ENCODE measurements at places on chromosomes 16 and 17.

- no peak for DNase-seq
Observed at GRCh38 chr17:5530265-5531084, 44.1 kb downstream of the MIS12 start.

GRCh38 chr17:59802160-59802559 lies 90.6 kb downstream of the TUBD1 start:
- no peak for DNase-seq

GRCh38 chr17:39809221-39809620 lies 54.9 kb downstream of the IKZF3 start:
- no peak for DNase-seq

GRCh38 chr17:77420095-77420803 lies 279.5 kb downstream of the SEC14L1 start:
- no peak for DNase-seq

- no peak for DNase-seq
Observed at GRCh38 chr17:29581583-29582253, 7.7 kb downstream of the GIT1 start.

- DNase-seq = no peak
Observed at GRCh38 chr17:66569572-66569971, 265.3 kb upstream of the CACNG5 start.

DNA sequence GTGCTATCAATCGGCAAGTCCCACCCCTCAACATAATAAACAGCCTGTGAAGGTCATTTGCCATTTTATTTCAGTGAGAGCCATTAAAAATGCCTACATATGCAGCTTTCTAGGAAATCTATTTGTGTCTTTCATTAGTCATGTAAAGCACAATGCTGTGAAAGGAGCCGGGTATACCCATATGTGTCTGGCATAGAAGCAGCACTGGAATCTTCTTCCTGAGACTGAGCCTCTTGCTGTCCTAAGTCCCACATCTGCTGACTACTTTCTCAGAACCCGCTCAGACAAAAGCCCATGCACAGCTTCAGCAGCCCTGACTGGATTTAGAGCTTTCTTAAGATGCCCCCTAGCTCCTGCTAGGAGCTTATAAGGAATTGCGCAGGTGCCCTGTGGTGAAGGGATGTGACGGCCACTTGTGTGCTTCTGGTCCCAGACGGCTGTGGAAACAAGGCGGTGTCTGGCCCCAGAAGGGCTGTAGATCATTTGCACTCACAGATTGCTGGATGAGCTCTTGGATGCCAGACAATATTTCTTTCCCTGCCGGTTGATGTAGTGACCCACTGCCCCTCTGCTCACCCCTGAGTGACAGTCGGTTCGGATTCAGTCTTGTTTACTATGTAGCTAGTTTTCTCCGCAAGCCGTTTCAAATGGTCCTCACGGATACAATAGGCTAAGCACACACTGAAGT lies 172.2 kb downstream of the ANKFN1 start:
- no peak for DNase-seq

- peak; percentile 36 for DNase-seq
Observed at GRCh38 chr17:46115699-46116098, 77.5 kb downstream of the KANSL1 start.

DNA sequence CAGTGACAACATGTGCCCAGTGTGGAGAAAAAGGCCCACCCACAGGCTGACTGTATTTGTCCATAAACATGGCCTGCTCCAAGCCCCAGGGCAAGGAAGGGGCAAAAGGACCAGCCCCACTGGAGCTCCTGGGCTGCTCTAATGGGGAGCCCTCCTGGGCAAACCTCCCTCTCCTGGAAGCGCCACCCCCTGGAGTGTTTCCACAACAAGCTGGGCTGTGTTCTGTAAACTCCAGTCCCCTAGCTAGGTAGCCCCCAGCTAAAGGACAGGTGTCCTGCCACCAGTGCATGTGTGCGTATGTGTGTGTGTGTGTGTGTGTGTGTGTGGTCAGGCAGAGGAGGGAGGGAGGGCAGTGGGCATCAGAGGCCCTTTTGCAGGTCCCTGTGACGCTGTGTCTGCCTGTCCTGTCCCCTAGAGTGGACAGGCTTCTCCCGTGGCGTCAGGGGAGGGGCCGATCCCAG lies 11.3 kb upstream of the STAC2 start:
- no peak for DNase-seq

DNA sequence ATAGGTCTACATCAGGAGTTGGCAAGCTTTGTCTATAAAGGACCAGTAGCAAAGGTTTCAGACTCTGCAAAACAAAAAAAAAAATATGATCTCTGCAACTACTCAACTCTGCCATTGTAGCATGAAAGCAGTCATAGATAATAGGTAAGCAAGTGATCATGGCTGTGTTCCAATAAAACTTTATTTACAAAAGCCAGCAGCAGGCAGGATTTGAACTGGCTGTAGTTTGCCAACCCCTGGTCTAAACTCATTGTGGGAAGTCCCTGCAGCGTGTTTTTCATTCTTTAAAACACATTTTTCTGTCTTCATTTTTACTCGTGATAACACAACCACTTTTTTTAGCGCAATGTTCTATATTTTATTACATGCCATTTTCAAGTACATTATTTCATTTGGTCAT lies 127.5 kb upstream of the COX10 start:
- no peak for DNase-seq

GRCh38 chr17:6435968-6436367 lies 1.0 kb upstream of the AIPL1 start:
- peak; percentile 87 for DNase-seq

DNA sequence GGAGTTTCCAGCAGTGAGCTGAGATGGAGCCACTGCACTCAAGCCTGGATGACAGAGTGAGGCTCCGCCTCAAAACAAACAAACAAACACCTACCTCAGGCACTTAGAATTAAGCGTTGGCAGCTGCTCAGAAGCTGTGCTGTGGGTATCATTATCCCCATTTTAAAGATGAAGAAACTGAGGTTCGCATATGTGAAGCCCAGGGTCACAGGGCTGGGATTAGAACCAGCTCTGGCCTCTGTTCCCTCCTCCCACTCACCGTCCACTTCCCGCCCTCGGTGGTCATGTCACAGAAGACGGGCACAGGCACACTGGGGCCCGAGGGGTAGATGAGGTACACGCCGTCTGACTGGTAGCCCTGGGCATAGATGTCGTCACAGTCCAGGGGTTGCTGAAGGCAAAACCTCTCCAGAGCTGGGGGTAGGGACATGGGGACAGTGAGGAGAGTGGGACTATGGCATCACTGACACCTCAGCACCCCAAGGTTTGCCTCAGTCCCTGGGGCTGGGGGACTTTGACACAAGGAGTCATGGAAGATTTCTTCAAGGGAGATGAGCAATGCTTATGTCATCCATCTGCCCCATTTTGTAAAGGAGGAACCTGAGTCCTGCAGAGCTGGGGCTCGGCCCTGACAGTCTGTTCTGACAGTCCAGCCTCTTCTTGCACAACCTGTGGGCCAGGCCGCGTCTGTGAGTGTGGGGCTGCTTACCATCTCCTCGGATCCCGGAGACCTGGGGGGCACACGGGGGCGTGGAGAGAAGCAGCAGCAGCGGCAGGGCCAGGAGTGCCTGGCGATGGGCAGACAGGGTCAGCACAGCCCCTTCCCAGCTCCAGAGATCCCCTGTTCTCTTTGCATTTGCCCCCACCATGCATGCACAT lies 700 bp downstream of the MFAP4 start:
- DNase-seq = peak; percentile 90

GRCh38 chr17:72613396-72613795 lies 479.1 kb downstream of the SLC39A11 start:
- DNase-seq = peak; percentile 55

GRCh38 chr16:85170066-85170491 lies 57.8 kb upstream of the CIBAR2 start:
- DNase-seq = peak; percentile 25

GRCh38 chr17:61757168-61757567 lies 106.2 kb downstream of the BRIP1 start:
- no peak for DNase-seq

- no peak for DNase-seq
Observed at GRCh38 chr17:18937981-18938691, 13.8 kb upstream of the SLC5A10 start.
